ENCODE measurements at places on chromosomes 2 and 18. TPM values are rescaled to one million over a fixed set of nuclear protein-coding genes. Genes with fewer than 3 reads are reported as not detected.

DNA sequence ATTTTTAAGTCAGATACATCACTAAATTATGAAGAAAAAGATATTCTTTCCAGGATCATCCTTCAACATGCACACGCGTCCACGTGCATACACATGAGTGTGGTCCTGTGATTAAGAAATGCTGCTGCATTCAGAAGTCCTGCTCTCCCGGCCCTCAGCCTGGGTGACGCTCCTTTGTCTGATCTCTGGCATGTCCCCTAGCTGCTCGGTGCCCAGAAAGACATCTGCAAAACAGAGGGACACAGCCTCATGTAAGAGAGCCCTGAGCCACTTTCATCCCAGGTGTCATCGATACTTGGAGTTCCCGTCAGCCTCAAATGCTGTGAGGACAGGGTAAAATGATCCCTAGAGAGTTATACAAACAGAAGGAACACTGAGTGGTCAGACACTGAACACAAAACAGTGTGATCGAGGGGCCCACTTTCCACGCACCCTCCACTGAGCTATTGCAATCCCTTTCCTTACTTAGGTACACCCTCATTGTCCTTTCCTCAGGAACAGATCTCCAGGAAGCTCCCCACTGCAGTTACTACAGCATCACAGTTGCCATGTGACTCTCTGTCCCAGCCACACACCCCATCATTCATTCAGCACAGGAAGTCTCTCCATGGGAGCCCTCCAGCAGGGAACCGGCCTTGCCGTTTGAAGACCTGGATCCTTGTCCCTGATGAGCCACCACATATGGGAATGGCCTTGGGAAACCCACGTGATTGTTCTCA lies 32.1 kb downstream of the CRACDL start:
- DNase-seq, result peak; percentile 36

Gene REG1A
- total RNA-seq, result not detected

DNA sequence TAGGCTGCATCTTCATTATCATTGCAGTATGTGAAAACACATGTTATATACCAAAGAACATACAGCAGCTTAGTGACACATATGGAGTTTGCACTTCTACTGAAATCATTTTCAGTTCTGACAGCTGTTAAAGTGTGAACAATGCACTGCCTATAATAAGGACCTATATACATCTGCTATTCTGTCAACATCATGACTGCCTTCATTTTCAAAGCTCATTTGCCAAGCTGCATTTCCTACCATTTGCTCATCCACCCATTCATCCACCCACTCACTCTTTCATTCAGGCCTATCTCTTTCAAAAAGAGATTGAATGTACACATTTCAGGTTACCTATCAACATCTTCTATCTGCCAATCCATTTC lies 81.7 kb upstream of the STK17B start:
- DNase-seq, result no peak

GRCh38 chr2:39383146-39383545 lies 53.9 kb downstream of the MAP4K3 start:
- no peak for DNase-seq

Gene SATB2
- total RNA-seq, result 1.5 TPM

GRCh38 chr2:217356781-217357180 lies 496.9 kb upstream of the TNP1 start:
- DNase-seq, result no peak

Gene TWIST2
- total RNA-seq, result 0.83 TPM

Gene RUFY4
- not detected for total RNA-seq

DNA sequence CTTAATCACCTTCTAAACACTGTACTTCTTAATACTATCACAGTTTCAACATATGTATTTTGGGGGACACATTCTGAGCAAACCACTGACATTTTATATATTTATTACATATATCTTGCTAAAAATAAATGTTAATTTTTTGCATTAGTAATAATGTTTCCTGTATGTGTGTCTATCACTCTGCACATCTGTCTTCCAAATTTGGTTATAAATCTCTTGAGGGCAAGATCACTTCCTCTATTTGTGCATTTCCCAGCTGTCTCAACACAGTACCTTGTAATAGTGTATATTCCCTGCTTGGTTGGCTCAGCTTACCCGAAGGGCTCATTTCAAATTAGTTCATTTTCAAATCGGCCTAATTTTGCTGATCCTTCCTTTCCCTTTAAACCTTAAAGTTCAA lies 617.1 kb upstream of the GYPC start:
- no peak for DNase-seq

DNA sequence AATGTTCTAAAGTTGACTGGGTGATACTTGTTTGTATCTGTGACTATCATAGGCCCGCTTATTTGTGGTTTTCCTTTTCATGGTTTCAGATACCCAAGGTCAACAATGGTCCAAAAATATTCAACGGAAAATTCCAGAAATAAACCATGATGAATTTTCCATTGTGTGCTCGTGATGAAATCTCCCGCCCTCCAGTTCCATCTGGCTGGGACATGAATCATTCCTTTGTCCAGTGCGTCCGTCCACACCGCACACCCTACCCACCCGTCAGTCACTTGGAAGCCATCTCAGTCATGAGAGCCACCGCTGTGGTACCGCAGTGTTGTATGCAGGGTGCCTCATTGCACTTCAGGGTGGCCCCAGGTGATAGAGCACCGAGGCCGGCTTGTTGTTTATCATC lies 268.2 kb upstream of the PXDN start:
- no peak for DNase-seq

- no peak for DNase-seq
Measured at GRCh38 chr2:1986598-1986997, 242.3 kb upstream of the PXDN start.

- no peak for DNase-seq
Measured at GRCh38 chr2:112712903-112713584, 7.8 kb upstream of the NT5DC4 start.

- DNase-seq, result no peak
Measured at GRCh38 chr2:191020742-191021381, 6.9 kb upstream of the STAT1 start.

DNA sequence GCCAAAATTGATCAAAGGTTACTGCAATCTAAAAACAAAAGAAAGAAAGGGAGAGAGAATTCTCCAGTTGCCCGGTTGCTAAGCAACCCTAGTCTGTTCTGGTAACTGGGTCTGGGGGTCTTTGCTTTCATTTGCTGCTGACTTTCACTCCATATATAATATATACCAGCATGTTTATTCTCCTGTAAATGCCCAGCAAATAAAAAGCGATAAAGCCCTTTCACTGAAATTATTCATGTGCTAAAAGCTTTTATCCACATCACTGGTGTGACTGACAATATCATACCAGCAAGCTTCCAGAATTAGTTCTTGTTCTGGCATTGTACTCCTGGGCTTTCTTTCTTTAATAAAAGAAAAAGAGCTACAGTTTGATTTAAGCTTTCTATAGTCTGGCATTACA lies 75.5 kb upstream of the ST8SIA3 start:
- DNase-seq, result no peak

DNA sequence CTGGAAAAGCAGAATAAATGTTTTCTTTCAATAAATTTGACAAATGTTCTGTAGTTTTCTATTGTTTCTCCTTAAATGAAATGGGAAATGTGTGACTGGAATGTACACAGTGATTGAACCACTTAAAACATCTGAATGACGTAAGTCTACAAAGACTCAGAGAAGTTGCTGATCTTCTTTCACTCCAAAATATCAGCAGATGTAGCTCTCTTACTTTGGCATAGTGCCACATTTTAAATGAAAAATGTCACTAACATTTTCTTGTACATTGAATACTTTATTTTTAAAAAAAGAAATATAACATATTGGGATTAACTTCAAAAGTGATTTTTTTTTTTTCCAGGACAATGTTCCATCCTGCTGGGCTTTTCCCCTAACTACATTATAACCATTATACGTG lies 565.6 kb downstream of the TMEM182 start:
- DNase-seq, result no peak

GRCh38 chr2:138615257-138615656 lies 113.7 kb downstream of the SPOPL start:
- no peak for DNase-seq

- DNase-seq, result no peak
Measured at GRCh38 chr2:140555701-140556100, 1575.1 kb downstream of the LRP1B start.

DNA sequence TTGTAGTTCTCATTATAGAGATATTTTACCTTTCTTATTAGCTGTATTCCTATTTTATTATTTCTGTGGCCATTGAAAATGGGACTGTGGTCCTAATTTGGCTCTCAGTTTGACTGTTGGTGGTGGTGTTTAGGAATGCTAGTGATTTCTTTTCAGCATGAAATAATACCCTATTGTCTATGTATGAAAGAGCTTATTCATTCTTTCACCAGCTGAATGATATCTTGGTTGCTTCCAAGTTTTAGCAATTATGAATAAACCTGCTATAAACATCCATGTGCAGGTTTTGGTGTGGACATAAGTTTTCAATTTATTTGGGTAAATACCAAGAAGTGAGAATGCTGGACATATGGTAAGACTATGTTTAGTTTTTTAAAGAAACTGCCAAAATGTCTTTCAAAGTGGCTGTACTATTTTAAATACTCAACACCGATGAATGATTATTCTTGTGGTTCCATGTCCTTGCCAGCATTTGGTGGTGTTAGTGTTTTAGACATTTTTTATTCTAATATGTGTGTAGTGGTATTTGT lies 501.6 kb upstream of the GYPC start:
- DNase-seq, result no peak

Gene SPATA3
- total RNA-seq, result not detected

DNA sequence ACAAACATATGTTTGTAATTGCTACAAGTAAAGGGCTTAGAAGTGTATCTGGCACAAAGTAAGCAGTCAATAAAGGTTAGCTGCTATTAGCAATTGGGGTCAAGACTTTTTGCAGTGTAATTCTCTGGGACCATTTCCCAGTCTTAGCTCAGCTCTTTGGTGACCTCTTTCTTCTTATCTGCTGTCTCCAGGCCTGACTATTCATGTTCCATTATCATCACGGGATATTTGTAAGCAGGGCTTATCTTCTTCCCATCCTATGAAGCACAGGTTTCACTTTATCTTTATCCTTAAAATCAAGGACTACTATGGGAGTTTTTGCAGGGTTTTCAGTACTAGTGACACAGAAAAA lies 131.7 kb downstream of the DOCK10 start:
- DNase-seq, result no peak

Measured in cardiac septum (tissue), 1 donor.